CD14-positive monocyte (primary cell): ENCODE measurements at places on chromosomes 7 and 10. TPM values are rescaled to one million over a fixed set of nuclear protein-coding genes. Genes with fewer than 3 reads are reported as not detected.

DNA sequence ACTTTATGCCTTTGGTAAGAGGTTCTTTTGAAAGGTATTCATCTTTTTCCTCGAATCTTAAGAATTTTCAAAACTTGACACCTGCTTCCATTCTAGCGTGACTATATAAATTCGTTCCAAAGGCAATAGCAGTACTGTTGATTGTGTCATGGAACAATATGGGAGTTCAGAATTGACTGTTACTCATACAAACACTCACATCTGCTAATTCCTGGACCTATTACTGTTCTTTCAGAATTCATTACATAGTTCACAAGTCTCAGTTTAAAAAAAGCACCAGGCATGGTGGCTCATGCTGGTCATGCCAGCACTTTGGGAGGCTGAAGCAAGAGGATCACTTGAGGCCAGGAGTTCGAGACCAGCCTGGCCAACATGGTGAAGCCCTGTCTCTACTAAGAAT, 80.9 kb downstream of the CACNB2 start:
- no peak for DNase-seq

- no peak for DNase-seq
Measured at GRCh38 chr10:78359640-78360091, 326.0 kb downstream of the RPS24 start.

DNA sequence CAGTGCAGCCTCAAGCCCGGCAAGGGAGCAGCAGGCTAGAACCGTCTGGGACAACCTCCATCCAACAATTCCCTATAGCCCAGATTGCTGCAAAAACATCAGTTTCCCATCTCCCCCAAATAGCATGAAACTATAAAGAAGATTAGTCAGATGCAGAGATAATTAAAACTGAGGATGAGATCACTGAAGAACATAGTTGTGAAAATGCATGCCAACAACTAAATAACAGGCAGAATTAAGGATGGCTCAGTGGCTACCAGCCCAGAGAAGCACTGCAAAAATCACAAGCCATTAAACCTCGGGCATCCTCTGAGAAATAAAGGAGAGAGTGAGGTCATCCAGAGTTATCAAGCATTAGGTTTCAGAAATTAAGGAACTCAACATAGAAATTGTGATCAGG, 427.1 kb downstream of the TNS3 start:
- DNase-seq: no peak

DNA sequence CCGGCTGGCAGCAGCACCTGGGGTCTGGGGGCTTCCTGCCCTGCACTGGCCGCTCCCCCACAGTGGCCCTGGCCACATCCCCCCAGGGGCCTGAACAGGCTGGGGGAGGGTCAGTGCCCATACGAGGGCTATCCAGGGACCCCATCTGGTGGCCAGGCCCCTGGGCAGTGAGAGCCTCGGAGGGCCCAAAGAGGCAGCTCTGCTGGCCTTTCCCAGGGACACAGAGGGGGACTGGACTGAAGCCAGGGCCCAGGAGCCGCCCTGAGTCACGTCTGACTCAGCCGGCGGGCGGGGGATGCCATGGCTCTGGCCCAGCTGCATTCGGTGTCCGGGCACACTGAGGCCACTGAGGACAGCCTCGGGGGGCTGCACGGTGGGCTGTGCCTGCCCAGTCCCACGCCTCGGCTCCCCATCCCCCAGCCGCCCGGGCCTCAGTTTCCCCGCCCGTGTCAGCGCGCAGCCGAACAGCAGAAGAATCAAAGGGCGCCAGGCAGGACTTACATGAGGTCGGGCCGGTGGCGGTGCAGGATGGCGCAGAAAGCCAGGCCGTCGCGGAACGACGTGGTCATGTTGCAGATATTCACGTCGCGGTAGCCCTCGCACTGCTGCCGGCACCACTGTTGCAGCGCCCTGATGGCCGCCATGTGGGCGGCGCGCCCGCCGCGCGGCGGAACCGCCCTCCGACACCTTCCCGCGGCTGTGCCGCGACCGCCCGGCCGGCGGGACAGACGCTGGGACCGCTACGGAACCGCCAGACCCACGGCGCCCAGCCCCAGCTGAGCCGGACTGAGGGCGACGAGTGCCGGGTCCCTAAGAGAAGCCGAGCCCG, at the start of gene MICALL2:
Gene MICALL2, minus strand, starts transcription at position 788 of the 829 bp plus-strand sequence. Its CDS starts 144 bp downstream, at position 644.
- peak; percentile 81 for DNase-seq

The SORCS1 gene
- not detected for polyA plus RNA-seq

The FZD1 gene
- polyA plus RNA-seq: 3.6 and 6.1 TPM in 2 replicates

The SPOCK2 gene
- 0.19 and 0.20 TPM in 2 replicates for polyA plus RNA-seq

The PNLIPRP1 gene
- polyA plus RNA-seq: not detected
